ENCODE measurements at places on chromosomes 6 and 20.

GRCh38 chr6:88458662-88459061 is 292.5 kb upstream of the CNR1 start:
- no peak for DNase-seq

DNA sequence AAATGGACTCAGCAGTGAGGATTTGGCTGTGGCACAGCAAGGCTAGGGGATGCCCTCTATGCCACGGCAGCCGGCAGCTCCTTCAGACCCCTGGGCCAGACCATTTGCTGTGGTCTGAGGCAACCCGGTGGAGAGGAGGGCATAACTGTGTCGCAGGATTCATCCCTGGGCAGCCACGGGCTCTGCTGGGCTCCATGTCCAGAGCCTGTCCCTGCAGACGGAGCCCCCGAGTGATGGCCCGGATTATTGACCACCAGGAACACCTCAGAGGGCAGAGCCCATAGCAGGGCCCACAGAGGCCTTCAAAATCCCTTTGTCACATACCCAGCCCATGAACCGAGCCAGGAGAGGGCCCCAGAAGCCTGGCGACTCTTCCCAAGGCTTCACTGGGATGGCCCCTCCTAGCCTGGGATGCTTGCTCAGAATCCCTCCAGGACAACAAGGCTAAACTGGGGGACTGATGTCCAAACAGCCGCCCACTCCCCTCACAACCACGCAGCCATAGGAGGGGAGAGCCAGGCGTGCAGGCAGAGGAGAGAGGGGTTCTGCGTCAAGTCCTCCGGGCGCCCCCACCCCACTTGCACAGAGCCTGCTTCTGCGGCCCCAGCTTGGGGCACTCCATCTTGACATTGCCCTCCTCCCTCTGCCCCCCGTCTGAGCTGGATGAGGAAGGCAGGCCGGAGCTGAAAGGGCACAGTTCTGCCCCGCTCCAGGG is 68.2 kb upstream of the AFDN start:
- no peak for DNase-seq

- DNase-seq, result no peak
Measured at GRCh38 chr6:115467726-115468125, 593.0 kb downstream of the FRK start.

DNA sequence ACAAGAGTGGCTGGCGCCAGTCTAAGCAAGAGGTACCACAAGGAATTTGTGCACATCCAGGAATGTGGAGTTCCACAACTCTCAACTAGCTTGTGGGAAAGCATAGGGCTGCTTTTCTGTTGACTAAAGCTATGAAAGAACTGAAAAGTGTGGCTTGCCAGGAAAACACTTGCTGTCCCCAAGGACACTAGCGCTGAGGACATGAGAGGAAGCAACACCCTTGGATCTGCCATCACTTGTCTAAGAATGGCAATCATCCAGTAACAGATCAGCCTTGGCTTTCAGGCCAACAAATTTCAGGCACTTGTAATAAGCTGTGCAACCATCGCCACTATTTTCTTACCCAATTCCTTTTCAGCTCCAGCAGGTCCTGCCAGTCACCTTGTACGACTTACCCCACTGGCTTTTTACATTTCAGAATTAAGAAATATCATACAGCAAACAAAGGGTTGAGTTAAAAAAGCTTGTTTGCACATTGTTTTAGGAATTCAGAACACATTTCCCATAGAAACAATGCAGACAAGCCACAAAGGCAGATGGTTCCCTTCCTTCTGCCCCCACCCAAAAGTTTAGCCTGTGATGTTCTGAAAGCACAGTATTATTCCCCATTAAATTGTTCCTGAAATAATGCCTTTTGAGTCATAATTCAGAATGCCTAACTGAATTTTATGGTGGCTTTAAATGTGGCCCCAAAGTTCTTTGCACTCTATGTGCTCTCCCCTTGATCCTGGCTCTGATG is 57.9 kb upstream of the SSTR4 start:
- no peak for DNase-seq

- DNase-seq, result no peak
Measured at GRCh38 chr6:72623808-72624207, 1.9 kb downstream of the KCNQ5 start.

DNA sequence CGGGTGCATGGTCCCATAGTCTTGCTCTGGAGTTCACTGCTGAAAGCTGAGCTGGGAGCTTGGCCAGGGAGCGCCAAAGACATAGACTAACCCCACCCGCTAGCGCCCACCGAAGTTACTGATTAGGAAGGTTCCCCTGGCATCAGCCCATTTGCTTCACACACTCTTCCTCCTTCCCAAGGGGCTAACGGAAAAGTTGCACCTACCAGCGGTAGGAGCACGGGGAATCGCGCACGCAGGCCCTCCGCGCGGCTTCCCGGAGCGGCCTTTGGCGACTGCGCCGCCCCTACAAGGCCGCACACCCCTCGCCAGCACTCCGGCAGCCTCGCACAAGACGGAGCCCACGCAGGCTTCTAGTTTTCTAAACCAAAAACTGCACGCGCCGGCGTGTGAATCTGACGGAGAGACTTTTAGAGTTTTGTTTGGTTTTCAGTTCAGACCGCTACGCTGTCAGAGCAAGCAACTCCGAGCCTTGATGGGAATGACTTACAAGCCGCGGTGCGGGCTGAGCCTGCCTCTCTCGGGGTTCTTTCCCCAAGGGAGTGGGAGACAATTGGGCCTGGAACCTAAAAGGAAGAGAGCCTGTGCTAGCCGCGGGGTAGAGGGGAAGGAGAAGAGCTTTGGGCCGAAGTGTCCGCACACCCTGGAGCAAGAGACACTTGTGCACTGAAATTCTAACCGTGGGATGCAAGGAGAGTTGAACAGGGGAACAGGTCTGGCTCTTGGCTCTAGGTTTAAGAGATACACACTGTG is 891 bp upstream of the POU3F2 start:
- DNase-seq, result no peak

- no peak for DNase-seq
Measured at GRCh38 chr6:156126535-156126934, 650.6 kb upstream of the ARID1B start.

GRCh38 chr6:162069995-162070394 is 657.6 kb downstream of the PRKN start:
- no peak for DNase-seq

DNA sequence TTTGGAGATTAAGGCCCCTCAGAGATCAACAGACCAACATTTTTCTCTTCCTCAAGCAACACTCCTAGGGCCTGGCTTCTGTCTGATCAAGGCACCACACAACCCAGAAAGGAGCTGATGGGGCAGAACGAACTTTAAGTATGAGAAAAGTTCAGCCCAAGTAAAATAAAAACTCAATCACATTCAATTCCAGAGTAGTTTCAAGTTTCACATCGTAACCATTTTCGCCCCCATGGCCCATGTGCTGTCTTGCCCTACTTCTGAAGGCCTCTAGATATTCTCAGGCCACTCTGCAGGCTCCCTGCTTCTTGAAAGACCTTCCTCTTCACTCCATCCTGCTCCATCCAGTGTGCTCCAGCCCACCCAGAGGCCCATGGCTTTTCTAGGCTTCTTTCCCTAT is 4.2 kb downstream of the IL17A start:
- DNase-seq, result no peak

- DNase-seq, result no peak
Measured at GRCh38 chr20:5118220-5119142, 1.3 kb downstream of the PCNA start.

GRCh38 chr6:32133786-32134185 is 3.7 kb upstream of the FKBPL start:
- no peak for DNase-seq
